ENCODE measurements at places on chromosomes 16 and 17. TPM values are rescaled to one million over a fixed set of nuclear protein-coding genes. Genes with fewer than 3 reads are reported as not detected.

DNA sequence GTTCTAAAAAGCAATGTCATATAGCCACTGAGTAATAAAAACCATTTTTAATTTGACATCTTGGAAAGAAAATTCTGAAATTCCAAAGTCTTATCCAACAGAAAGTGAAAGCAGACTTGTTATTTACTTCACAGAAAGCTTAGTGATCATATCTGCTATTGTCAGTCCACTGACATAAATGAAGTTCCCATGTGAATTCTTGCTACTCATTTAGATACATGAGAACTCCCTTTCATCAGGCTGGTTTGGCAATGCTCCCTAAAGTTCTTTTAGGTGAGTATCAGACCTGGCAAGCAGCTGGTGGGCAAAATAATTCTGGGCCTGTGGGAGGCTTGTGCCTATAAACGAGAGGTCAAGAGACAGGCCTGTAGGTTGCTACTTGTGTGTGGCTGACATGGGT lies 23.4 kb downstream of the NME2 start:
- no peak for DNase-seq
- no peak overlapping the region for H3K27ac ChIP-seq
- H3K27me3 ChIP-seq, result no peaks in the 10 kb centered on the region
- H3K4me3 ChIP-seq, result no peak overlapping the region

GRCh38 chr17:59435238-59435637 lies 103.8 kb downstream of the YPEL2 start:
- no peak for DNase-seq
- H3K27me3 ChIP-seq, result no peaks in the 10 kb centered on the region
- H3K27ac ChIP-seq, result no peak overlapping the region
- no peaks in the 10 kb centered on the region for H3K36me3 ChIP-seq
- peaks cover 10% of the 10 kb centered on the region for H3K4me1 ChIP-seq

DNA sequence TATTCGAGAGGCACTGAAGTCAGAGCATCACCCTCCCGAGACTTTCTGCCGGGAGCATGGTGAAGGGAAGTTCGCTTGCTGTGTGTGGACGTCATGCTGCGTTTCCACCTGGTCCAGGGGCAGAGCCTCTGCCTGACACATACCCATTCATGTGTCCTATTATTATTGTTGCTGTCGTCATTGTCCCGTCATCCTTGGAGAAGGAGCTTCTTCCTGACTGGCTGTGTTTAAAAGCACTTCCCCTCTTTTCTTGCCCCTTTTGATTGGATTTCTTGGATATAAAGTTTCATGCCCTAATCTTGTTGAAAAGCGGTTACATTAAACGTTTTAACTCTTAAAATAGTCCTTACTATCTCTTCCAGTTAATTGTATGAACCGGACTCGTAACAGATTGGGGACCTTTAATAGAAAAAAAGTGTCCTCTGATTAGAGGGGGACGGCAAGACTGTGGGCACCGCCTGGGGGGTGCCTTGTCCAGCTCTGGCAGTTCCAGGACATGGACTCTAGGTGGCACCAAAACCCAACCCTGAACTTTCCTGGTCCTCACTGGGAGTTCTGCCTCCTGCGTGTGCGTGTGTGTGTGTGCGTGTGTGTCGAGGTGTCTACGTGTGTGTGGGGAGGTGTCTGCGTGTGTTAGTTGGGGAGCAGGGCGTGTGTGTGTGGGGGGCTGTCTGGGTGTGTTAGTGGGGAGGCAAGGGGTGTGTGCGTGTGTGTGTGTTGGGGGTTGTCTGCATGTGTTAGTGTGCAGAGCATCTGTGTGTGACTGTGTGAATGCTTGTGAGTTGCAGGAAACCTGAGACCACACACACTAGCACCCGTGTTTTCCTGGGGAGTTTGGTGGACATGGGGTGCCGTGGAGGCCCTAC lies 133.3 kb upstream of the CIBAR2 start:
- no peak overlapping the region for H3K4me3 ChIP-seq
- no peak overlapping the region for H3K27ac ChIP-seq
- peak; percentile 22 for DNase-seq
- no peaks in the 10 kb centered on the region for H3K36me3 ChIP-seq

DNA sequence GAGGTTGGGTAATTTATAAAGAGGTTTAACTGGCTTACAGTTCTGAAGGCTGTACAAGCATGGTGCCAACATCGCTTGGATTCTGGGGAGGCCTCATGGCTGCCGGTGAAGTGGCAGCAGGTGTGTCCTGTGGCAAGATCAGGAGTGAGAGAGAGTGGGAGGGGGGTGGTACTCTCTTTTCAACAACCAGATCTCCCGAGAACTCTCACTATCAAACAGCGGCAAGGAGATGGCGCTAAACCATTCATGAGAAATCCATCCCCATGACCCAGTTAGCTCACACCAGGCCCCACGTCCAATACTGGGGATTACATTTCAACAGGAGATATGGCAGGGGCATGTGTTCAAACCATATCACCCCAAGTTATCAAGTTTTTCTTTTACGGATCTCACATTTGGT lies 44.0 kb upstream of the CBX4 start:
- H3K27me3 ChIP-seq, result peaks cover 10% of the 10 kb centered on the region
- no peak overlapping the region for H3K4me3 ChIP-seq
- no peaks in the 10 kb centered on the region for H3K36me3 ChIP-seq
- DNase-seq, result no peak

- no peaks in the 10 kb centered on the region for H3K36me3 ChIP-seq
- no peak for DNase-seq
- H3K27me3 ChIP-seq, result peaks cover 2% of the 10 kb centered on the region
Observed at GRCh38 chr17:43616852-43617251, 44.9 kb downstream of the MEOX1 start.

DNA sequence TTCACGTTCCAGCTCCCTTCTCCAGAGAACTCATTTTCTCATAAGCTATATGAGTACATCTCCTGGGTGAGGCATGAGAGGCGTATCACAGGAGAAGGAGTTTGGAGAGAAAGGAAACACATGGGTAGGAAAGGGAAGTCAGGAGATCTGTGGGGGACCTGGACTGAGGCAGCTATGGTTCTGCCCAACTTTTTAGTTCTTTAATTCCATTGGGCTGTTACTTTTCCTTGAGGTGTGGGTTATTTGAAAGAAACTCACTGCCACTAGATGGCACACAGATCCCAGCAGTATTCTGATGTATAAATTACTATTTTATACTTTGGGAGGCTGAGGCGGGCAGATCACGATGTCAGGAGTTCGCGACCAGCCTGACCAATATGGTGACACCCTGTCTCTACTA lies 63.6 kb downstream of the NUP93 start:
- H3K36me3 ChIP-seq, result no peaks in the 10 kb centered on the region
- H3K4me1 ChIP-seq, result no peaks in the 10 kb centered on the region
- H3K27ac ChIP-seq, result no peak overlapping the region

DNA sequence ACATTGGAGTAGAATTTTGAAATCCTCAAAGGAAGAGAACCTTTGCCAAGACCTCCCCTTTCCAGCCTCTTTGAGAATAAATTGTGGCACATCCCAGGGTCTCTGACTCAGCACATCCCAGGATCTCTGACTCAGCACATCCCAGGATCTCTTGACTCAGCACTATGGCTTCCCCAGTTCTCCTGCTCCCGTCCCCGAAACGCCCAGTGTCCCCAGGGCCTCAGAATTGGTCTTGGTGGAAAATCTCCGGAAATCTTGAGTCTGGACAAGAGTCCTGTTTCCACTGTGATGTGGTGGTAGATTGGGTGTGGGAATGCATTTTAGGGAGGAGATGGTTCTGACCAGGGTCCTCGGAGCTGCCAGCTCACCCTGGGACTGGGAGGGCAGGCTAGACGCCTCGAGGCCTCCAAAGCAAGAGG lies 19.2 kb downstream of the PLXDC1 start:
- no peaks in the 10 kb centered on the region for H3K4me1 ChIP-seq
- H3K27me3 ChIP-seq, result no peaks in the 10 kb centered on the region

GRCh38 chr17:45284176-45285140 lies 22.6 kb upstream of the SPATA32 start:
- no peaks in the 10 kb centered on the region for H3K27me3 ChIP-seq
- H3K4me3 ChIP-seq, result no peak overlapping the region
- H3K36me3 ChIP-seq, result peaks cover 40% of the 10 kb centered on the region
- no peaks in the 10 kb centered on the region for H3K4me1 ChIP-seq

- H3K36me3 ChIP-seq, result no peaks in the 10 kb centered on the region
- no peak for DNase-seq
- no peak overlapping the region for H3K27ac ChIP-seq
- H3K27me3 ChIP-seq, result no peaks in the 10 kb centered on the region
Observed at GRCh38 chr16:11067697-11068141, 123.4 kb downstream of the CLEC16A start.

GRCh38 chr16:56362706-56363105 lies 62.6 kb downstream of the AMFR start:
- DNase-seq, result no peak
- no peak overlapping the region for H3K4me3 ChIP-seq
- H3K36me3 ChIP-seq, result peaks cover 11% of the 10 kb centered on the region
- H3K4me1 ChIP-seq, result no peaks in the 10 kb centered on the region
- no peak overlapping the region for H3K27ac ChIP-seq
- no peaks in the 10 kb centered on the region for H3K27me3 ChIP-seq

DNA sequence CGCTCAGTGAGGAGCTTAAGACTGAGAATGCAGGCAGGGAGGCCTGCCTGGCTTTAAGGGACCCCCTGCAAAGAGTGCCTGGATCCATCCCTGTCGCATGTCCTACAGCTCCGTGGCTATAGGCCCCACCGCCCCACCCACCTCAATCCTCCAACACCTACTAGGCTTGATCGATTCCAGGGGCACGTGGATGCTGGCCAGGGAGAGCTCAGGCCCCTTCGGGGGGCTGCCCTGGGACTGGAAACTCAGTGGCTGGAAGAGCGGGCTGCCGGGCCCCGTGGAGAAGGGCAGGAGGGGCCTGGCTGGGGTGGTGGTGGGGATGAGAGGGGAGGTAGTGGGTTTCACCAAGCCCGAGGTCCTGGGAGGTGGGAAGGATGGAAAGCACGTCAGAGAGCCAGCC lies 22.2 kb downstream of the GGA3 start:
- no peak overlapping the region for H3K27ac ChIP-seq
- no peak overlapping the region for H3K4me3 ChIP-seq
- DNase-seq, result no peak
- H3K4me1 ChIP-seq, result peaks cover 29% of the 10 kb centered on the region
- H3K36me3 ChIP-seq, result peaks cover 59% of the 10 kb centered on the region
- H3K27me3 ChIP-seq, result no peaks in the 10 kb centered on the region

DNA sequence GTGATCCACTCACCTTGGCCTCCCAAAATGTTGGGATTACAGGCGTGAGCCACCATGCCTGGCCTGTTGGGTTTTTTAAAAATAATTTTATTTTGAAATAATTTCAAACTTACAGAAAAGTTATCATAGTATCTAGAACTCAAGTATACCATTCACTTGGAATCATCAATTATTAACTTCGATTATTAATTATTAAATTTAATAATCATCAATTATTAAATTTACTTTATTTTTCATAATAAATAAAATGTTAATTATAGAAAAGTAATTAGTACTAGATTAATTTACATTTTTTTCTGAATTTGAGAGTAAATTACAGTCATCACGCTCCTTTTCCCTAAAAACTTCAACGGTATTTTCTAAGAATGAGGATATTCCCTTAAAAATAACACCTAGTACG lies 13.7 kb upstream of the SKAP1 start:
- DNase-seq, result no peak
- H3K4me3 ChIP-seq, result no peak overlapping the region
- no peak overlapping the region for H3K27ac ChIP-seq
- no peaks in the 10 kb centered on the region for H3K36me3 ChIP-seq
- H3K4me1 ChIP-seq, result peaks cover 81% of the 10 kb centered on the region
- H3K27me3 ChIP-seq, result no peaks in the 10 kb centered on the region

Gene CACNG3
- total RNA-seq, result not detected

Gene ODAD4
- 0.57 TPM for total RNA-seq

Gene RARA
- total RNA-seq, result 37.8 TPM

Gene CD7
- 186 TPM for total RNA-seq

Gene PPP4C
- total RNA-seq, result 137 TPM

Gene NEUROD2
- total RNA-seq, result not detected
